ENCODE measurements at places on chromosomes 13 and 19. TPM values are rescaled to one million over a fixed set of nuclear protein-coding genes. Genes with fewer than 3 reads are reported as not detected.

The ZNF665 gene
- not detected for total RNA-seq

The TMC4 gene
- 1.7 TPM for total RNA-seq

The REEP6 gene
- 4.4 TPM for total RNA-seq

The BTBD2 gene
- 46.3 TPM for total RNA-seq

The SLC17A7 gene
- 0.54 TPM for total RNA-seq

The SLC10A2 gene
- total RNA-seq, result not detected

The TNNI3 gene
- 9.6 TPM for total RNA-seq

All from A549 treated with GW870086 at 1 μM for 4 hours (cell line).